ENCODE measurements at places on chromosomes 6 and 20.
A peak's percentile ranks its signal among the peaks of the same experiment; 100 is the strongest.

- peak; percentile 8 for DNase-seq
Observed at GRCh38 chr6:3748208-3749066, 3.1 kb downstream of the PXDC1 start.

GRCh38 chr6:166765234-166765541 lies 138.1 kb upstream of the RPS6KA2 start:
- no peak for DNase-seq

- DNase-seq, result no peak
Observed at GRCh38 chr6:143232849-143233248, 172.2 kb downstream of the AIG1 start.

- no peak for DNase-seq
Observed at GRCh38 chr20:19256085-19256484, 43.6 kb downstream of the SLC24A3 start.

DNA sequence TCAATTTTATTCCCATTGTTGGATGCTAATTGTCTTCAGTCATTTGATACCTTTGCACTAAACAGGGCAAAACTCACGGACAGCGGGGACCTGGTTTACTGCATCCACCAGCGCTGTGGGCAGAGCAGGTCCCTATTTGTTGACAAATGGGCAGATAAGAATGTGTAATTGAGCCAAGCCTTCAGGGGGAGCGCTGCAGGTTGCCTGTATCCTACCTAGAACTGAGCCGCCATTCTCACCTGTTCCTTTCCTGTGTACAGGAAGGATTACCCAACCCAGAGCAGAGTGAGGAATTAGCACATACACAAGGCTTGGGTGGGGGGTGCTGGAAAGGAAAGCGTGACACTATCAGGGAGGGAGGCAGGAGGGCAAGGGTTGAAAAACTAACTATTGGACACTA lies 89.1 kb upstream of the FOXA2 start:
- DNase-seq, result no peak

DNA sequence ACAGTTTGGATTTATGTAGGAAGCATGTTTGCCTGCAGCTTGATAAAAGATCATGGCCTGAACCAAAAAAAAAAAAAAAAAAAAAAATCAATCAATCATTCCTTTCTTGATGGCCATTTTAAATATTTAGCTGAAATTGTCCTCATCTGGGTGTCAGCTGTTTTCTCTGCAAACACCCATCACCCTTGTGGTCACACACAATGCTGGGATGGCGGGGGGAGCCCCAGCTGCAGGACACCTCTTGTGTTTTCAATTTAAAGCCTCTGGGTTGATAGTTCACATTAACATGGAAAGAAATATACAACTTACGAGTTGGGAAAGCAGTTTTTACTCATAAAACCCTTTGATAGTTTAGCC lies 160.4 kb downstream of the ZFP64 start:
- no peak for DNase-seq

DNA sequence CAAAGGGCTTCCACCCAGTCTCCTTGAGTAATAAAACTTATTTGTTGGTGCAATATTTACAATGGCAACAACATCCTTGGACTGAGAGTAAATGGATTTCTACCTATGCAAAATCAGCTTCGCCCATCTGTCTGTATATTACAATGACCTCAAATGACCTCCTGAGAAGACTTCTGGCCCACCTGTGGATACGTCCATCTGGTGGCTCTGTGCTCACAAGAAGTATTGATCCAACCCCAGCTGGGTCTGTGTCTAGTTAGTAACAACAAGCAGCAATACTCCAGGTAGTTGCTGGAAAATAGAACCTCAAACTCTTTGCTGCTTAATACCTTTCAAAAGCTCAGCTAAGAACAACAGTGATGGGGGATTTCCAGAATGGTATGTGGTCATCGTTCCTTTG lies 34.7 kb upstream of the GSTA4 start:
- no peak for DNase-seq

DNA sequence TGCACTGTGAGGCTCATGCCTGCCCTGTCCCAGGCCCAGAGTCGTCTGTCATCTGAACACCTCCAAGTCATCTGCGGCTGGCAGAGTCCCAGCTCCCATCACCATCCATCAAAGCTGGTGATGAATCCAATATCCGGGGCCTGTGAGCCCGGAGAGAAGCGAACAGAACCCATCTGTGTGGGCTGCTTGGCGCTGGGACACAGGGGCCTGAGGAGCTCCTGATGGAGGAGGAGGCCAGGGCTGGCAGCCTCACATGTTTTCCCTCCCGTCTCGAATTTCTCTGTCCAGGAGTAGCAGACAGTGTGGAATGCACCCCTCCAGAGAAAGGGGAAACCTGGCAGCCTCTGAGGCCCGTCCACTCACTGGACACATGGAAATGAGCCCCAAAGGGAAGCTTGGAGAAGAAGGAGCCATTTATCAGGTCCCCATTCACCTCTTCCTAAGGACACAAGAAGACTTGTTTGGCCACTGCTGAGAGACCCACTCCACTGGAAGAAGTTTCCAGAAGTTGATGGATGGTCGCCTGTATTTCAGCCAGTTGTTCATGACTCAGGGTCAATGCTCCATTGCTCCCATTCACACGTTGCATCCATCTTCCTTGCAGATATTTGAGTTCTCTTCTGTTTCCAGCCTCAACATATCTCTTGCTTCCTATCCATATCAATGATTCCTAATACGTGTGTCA lies 307.5 kb upstream of the SULF2 start:
- DNase-seq, result no peak

DNA sequence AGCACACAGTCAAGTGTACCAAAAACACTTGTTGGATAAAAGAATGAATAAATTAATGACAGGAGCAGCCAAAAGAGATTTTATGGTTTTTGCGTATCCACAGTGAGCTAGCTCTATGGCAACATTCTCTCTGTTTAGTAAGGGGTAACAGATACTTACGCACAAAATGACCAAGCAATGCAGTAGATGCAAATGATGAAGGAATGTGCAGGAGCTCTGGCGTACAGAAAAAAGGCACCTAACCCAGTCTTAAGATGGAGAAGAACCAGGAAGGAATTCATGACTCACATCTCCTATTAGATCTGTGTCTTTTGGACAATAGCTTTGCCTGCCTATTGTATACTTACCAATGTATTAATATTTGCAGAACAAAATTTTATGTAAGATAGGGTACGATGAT lies 191.9 kb upstream of the PREP start:
- no peak for DNase-seq

DNA sequence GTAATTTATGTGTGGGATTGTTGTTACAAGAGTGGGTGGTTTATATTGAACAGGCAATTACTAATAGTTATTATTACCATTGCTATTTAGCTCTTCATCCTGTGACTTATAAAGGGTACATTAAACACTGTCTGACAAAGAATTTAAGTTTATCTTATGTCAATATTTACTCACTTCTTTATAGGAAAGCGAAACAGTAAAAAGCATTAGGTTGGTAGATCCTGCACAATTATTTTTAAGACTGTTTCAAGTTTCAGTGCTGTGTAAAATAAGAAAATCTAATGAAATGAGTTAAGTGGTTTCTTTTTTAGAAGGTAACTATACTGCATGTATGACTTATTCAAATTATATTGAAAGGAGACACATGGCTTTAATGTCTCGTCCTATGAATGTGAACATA lies 135.8 kb upstream of the MAP3K7 start:
- DNase-seq, result no peak

DNA sequence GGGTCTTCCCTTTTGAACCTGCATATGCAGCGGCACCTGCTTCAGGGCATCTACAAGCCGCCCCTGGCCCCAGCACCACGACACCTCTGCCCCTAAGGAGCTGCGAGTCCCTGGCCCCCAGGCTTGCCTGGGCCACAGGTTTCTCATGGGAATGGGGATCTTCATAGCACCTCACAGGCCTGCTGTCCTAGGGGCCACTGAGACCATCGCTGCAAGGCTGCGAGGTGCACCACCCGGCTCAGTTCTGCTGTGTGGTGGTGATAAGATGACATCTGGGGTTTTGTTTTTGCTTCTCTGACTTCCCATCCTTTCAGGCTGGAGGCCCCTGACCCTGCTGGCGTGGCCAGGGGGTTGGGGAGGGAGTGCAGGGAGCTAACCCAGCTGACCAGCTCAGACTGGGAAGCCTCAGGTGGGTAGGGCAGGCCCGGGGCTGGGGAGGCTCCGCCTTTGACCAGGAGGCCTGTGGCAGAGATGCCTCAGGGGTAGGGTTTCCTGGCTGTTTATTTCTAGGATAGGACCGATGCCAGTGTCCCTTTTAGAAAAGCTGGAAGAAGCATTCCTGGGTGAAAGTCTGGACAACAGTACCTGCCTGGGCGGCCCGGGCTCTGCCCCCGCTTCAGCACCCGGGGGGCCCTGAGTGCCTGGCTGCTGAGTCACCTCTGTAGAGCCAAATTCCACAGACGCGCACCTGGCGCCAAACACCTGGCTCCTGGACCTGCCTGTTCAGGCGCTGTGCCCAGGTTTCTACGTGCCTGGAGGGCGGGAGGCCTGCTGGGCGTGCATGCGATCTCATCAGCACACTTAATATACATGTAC lies 264.7 kb downstream of the DLL1 start:
- no peak for DNase-seq

- DNase-seq, result no peak
Observed at GRCh38 chr6:14517516-14518105, 400.0 kb downstream of the CD83 start.

GRCh38 chr20:58471193-58472164 lies 43.7 kb downstream of the APCDD1L start:
- DNase-seq, result no peak

DNA sequence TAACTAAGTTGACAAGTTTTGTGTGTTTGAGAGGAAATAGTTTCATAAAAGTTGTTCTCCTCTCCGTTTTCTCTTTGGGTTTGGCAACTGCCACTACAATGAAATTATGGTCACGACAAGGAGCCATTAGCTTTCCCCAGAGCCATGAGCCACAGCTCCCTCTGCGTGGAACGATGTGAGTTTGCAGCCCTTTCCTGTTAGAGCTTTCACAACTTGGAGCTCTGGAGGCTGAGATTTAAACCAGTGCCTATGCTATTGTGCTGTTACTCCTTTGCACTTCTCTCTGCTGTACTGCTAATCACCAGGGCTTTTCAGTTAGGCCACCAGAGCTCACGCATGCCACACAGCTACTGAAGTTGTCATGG lies 29.3 kb upstream of the TXNDC5 start:
- no peak for DNase-seq

DNA sequence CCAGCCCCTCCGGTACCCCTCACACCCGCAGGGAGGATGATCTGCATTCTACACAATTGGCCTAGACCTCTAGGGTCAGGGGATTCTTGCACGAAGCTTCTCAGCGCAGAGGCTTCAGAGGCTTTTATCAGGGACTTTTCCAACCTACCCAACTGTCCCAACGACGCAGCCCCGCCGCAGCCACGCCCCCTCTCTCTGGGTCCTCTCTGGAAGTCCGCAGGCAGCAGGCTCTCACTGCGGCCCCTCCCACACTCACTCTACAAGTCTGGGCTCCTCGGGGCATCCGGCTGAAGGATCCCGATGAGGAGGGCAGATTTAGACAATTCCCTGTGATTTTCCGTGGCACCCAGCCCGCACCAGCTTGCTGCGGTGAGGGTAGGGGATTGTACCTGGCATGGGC lies 227.7 kb upstream of the RNF24 start:
- DNase-seq, result no peak

DNA sequence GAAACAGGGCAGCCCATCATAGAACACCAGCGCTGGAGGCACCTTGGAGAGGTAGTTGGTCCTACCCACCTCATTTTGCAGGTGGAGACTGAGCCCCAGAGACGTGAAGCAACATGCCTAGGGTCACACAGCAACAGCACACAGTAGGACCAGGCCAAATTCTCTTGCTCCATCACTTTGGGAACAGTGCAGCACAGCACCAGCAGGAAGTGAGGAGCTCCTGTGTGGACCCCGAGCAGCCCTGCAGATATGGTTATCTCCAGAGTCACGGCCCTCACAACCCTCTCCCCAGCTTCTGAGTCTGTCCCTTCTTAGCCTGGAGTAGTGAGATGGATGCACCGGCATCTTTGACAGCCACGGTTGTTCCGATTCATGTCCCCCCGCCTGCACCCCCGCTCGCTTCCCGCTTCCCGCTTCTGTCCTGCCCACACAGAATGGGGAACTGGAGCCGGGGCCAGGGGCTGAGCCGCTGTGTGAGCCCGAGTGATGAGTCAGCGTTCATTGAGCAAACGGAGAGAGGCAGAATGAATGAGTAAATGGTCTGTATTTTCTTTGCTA lies 72.6 kb upstream of the DUSP22 start:
- DNase-seq, result peak; percentile 14

GRCh38 chr6:145789443-145789842 lies 25.2 kb downstream of the FBXO30 start:
- no peak for DNase-seq

DNA sequence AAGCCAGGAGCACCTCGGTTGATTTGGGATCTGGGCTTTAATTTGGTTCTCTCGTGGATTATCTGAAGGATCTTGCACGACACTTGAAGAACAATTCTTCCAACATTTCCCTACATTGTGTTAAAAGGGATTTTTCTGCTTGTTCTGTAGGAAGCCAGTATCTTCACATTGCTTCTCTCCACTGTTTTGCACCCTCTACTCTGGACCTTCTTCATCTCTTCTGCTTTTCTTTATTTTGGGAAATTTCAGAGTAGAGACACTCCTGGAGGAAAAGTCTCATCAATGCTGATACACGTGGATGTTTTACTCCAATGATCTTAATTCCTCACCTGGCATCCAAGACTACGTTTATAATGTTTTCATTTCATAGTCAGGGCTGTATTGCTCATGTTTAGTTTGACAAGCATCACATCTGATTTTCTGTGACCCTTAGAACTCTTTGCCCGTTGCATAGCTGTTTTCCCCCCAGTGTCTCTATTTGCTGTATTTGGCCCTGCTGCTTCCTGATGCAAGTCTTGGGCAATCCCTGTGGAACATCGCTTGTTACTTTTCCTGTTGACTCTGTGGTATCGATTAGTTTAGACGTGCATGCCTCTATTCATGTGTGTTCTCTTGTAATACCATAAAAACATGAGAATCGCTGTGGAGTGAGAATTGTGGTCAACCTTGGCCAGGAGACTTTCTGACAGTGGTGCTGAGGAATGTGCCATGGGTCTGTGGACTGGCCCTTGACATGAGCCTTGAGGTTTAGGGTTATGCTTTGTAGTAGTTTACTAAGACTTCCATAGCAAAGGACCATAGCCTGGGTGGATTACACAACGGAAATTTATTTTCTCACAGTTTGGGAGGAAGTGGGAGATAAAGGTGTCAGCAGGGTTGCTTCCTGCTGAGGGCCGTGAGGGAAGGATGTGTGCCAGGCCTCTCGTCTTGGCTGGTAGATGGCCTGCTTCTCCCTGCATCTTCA lies 12.5 kb downstream of the PLCB1 start:
- no peak for DNase-seq

All from hippocampal formation (tissue), 2 donors.